ENCODE measurements at places on chromosomes 4 and X.

DNA sequence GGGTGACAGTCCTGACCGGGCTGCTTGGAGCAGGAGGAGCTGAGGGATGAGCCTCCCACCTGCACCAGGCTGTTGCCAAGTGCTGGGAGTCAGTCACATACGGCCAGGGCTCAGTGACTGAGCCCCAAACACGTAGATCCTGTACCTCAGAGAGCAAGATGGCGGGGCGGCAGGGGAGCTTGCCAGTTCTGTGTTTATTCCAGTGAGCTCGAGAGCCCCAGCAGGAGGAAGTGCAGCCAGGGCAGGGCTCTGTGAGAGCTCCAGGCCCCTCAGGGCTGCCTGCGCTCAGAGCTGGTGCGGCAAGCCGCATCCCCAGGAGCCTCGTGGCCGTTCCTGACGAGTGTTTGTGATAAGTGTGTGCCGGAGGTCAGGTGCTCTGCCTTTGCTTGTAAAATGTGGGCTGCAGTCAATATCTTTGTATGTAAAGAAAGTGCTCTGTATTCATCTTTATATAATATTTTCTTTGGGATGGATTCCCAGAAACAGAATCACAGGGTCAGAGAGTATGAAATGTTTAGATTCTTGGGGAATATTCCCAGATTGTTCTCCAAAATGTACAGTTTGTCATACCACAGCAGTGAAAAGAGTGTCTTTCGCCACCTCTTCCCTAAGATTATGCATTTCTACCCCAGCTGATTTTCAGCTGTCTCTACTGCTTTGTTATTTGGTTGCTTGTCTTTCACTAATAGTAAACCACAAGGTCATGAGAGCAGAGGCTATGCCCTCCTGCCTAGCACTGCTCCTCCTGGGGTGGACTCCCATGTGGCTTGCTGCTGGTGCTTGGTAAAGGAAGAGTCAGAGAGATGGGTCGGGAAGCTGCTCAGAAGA lies 50.3 kb downstream of the NELFA start:
- no peak for DNase-seq

- no peak for DNase-seq
Measured at GRCh38 chr4:76306882-76307659, 538 bp downstream of the STBD1 start.

DNA sequence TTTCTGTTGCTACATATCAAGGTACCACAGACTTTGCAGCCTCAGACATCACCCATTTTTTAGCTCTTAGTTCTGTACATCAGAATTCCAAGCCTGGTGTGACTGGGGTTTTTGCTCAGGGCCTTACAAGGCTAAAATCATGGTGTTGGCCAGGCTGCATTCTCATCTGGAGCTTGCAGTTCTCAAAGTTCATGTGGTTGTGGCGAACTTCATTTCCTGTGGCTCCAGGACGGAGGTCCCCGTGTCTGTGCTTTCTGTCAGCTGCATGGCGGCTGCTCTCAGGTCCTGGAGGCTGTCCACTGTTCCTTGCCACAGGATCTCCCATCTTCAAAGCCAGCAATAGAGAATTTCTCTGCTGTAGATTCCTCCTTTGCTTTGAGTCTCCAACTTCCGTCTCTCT lies 157.4 kb downstream of the STIM2 start:
- no peak for DNase-seq

GRCh38 chrX:79100791-79101484 lies 43.5 kb upstream of the GPR174 start:
- no peak for DNase-seq

GRCh38 chrX:13440176-13440575 lies 120.3 kb upstream of the ATXN3L start:
- DNase-seq = no peak

DNA sequence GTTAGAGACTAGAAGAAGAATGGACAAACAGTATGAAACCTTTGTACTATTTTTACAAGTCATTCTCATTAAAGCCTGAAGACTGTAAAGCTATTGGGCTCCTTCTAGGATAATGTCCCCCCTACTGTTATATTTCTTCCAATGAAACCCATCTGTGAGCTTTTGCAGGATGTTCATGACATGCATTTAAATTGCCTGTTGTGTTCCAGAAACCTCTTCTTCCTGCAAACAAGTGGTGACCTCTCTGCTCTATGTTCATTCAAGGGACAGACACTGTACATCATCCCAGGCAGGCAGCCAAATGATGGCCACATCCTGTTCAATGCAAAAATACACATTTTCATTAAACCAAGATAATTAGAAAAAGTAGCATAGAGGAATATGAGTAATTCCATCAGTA lies 128.0 kb downstream of the C4orf33 start:
- DNase-seq = no peak

DNA sequence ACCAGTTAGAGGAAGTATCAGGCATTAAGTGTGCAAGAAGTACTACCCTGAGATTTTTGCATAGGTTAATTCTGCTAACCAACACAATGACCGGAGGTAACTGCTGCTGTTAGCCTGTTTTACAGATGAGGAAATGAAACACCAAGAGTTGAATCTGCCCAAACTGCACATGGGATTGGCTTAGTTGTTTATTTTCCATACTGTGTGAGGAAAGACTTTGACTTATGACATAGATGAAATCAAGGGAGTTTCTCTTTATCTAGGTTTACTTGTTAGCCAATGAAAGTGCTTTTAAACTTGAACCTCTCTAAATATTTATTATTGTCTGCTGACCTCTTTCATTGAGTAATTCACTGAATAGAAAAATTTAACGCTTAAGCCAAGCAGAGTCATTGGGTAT lies 10.3 kb downstream of the GUCY1B1 start:
- no peak for DNase-seq

- no peak for DNase-seq
Measured at GRCh38 chr4:39319676-39320075, 46.5 kb downstream of the RFC1 start.

- DNase-seq = no peak
Measured at GRCh38 chr4:80361329-80361900, 25.9 kb downstream of the CFAP299 start.
